Amygdala (tissue), 56 donors: ENCODE measurements at places on chromosomes 1 and 21.

DNA sequence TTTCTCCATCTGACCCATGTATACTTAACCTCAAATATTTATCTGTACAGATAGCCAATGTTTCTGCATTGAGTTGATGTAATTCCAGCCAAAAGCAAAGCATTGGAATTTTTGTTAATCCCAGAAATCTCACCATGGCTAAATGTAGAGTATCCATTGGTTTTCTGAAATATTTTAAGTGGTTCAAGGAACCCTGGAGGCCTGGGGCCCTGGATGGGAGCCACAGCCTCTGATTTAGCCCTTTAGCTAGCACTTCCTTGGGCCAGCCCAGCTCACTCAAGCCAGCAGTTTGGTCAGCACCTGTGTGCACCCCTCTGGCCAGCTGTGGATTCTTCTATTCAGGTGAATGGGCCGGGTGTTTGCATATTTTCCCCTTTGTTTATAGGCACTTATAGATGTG is 18.8 kb upstream of the EPS8L3 start:
- DNase-seq, result no peak

- DNase-seq, result no peak
Observed at GRCh38 chr21:33022489-33022827, 3.3 kb upstream of the OLIG2 start.

DNA sequence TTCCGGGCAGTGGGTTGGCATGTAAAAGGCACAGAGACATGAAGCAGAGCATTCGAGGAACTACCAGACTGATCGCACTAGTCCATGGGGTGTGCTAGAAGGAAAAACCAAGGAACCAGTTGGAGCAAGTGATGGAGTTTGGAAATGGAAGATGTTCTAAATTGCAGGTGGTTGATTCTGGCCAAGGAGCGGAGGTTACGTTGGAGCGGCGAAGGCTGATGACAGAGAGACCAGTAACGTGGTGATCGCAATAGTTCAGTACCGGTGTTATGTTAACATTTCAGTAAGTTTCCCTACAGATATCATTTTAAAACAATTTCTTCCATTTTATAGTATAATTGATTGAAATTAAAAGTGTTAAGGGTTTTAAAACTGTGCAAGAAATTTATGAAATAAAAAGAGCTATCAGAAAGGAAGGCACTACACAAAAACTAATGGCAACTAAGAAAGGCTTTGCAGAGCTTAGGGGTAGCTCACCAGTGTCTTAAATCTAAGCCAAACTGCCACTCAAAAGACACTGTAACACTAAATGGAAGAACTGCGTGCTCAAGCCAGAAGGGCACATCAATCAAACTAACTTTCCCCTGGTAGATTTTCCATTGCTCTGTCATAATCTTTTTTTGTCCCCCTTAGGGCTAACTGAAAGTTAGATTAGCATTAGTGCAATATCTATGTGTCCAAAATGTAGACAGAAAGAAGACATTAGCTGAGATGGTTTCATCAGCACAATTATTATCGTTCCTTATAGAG is 11.3 kb upstream of the HEATR1 start:
- no peak for DNase-seq

DNA sequence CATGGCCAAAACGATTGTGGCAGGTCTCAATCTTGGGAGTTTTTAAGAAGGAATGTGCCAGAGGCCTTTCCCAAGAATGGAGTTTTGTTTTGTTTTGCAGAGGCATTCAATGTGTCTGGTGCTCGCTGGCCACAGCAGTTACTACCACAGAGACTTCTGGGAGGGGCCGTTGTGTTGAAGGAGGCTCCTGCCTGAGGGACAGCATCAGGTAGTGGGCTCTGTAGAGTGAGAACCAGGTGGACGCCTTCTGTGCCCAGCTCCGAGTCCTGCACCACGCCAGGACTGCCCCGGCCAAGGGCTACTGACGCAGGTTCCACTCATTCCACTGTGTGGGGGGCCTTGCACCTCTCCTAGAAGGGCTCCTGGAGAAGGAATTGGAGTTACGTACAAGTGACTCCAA is 44.9 kb upstream of the RBM15 start:
- no peak for DNase-seq

- DNase-seq, result no peak
Observed at GRCh38 chr1:12447307-12447706, 170.7 kb downstream of the DHRS3 start.
